ENCODE measurements at places on chromosomes 5 and 9.
A peak's percentile ranks its signal among the peaks of the same experiment; 100 is the strongest.

DNA sequence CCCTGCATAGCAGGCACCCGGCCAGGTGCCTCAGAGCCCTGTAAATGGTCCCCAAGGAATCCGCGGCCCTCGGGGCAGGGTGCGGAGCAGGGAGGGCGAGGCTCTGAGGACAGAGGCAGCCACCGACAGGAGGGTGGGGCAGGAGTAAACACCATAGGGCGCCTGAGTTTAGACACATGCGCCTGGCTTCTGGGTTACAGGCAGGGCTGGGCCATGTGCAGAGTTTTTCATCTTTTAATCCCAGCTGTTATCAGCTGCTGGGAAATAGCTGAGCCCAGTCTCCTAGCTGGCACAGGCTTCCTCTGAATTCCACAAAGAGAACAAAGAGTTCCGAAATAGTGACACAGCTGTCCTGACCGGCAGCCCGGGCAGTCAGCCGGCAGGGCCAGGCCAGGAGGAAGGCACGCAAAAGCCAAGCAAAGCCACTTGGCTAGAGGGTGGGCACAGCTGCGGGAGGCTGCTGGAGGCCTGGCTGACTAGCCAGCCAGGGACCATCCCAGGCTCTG, 98.9 kb upstream of the PHYKPL start:
- no peak for DNase-seq

- DNase-seq = no peak
Measured at GRCh38 chr9:75739884-75740611, 150.4 kb upstream of the PCSK5 start.

DNA sequence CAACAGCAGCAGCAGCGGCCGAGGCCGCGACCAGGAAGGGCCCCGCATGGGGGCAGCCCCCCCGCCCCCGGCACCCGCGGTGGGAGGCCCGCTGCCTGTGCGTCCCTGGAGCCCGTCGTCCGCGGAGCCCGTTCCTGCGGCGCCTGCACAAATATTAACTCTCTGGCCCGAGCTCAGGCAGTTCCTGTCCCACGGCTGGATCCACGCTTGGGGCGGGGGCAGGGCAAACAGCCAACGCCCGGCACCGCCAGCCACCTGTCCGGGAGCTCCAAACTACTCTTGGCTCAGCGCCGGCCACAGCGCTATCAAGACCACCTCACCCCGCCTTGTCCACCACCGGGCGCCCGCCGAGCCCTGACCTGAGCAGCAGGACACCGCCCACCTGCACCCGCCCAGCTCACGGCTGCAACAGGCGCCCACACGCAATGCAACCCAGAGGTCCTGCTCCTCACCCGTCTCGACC, at the start of gene LRRC26:
Gene LRRC26 (minus strand): TSS at position 156 of the 463 bp plus-strand sequence. CDS start 108 bp downstream, at position 48.
- no peak for DNase-seq

DNA sequence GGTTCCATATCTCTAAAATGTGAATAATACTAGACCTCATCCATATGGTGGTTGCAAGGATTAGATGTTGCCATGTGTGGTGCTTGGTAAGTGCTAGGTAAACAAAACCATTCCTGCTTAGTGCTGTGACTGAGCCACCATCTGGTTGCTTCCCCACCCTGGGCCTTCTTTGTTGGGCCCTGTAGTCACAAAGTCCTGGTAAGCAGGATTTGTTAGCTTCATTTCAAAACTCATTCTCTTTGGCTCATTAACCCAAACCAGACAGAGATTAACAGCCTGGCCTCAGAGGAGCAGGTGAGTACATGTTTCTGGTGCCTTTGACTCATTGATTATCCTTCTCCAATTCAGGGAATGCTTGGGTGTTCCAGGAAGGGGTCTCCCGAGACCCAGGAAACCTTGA, 240.2 kb downstream of the ARHGAP26 start:
- no peak for DNase-seq

GRCh38 chr9:129105857-129106694, 4.5 kb downstream of the CRAT start:
- DNase-seq = no peak

DNA sequence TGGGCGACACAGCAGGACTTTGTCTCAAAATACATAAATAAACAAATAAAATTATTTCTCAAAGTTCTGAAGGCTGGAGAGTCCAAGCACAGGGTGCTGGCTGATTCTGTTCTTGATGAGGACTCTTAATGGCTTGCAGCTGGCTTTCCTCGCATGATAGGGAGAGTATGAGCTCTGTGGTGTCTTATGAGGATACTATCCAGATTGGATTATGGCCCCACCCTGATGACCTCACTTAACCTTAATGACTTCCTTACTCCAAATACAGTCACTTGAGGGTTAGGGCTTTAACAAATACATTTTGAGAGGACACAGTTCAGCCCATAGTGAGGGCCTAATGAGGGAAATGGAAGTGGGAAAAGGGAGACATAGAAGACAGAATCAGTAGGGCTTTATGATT, 87.7 kb downstream of the FOCAD start:
- no peak for DNase-seq

DNA sequence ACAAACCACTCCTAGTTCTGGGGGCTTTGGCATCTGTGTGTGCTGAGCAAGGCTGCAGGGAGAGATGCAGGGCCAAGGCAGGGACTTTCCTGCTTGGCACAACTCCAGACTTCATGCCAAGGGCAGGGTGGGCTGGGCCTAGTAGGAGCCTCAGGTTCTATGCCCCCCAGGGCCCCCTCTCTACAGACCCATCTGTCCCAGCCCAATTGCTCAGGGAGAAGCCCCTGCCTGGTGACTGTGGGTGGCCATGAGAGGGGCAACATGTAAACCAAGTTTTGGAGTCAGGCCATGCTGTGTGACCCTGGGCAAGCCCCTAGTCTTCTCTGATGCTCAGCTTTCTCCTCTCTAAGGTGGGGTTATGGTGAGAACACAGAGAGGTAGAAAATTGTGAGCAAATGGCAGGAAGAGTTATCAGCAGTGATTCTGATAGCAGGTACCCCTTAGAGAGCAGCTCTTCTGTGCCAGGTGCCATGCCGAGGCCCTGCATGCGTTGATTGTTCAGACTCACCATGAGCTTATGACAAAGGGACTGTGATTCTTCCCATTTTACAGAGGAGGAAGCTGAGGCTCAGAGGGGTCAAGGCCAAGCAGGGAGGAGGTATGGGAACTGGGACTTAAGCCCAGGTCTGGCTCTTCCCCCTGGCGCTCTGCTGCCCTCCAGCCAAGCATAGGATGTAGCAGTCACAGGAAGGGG, 5.2 kb downstream of the OLFML2A start:
- no peak for DNase-seq

- peak; percentile 1 for DNase-seq
Measured at GRCh38 chr5:91382530-91383026, 539 bp downstream of the ARRDC3 start.

DNA sequence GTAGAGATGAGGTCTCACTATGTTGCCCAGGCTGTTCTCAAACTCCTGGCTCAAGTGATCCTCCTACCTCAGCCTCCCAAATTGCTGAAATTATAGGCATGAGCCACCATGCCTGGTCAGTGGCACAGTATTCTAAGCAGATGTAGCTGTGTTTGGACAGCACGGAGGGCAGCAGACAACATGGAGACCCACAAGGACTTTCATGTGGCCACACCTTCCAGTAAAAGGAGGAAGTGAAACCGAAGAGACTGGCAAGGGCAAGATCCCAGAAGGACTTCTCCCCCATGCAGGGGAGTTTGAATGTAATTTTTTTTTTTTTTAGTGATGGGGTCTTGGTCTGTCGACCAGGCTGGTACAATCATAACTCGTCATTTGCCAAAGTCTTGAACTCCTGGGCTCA, 172.2 kb downstream of the TRPM3 start:
- no peak for DNase-seq

- no peak for DNase-seq
Measured at GRCh38 chr9:124468061-124468740, 17.9 kb downstream of the ADGRD2 start.

- DNase-seq = no peak
Measured at GRCh38 chr9:69743930-69744329, 15.9 kb downstream of the PTAR1 start.

- no peak for DNase-seq
Measured at GRCh38 chr5:40171971-40172370, 507.7 kb upstream of the PTGER4 start.

GRCh38 chr5:41182666-41183065, 30.7 kb downstream of the C6 start:
- no peak for DNase-seq

DNA sequence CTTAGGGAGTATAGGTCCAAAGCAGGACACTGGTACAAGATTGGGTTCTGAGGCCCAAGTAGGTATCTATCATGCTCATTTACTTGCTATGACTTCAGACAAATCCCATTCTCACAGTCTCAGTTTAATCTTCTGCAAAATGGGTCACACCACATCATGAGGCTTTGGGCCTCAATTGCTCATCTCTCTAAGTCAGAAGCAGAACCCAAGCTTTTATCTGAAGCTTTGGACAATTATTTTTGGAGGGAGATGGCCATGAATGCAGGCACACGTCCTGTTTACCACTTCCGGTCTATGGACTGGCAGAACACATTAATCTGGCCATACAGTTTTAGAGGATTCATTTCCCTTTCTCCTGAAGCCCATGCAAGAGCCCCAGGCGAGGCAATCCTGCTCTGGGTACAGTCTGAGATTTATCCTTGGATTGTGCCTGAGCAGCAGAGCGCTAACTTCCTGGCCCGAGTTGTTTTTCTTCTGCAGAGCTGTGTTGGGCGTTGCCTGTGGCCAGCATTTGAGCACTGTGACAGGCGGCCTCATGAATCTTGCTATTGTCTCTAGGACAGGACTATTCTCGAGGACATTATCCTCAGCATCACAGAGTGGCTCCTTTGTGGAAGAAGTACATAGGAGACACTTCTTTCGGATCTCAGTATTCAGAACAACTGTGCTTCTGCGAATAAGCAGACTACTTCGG, 16.1 kb downstream of the SLC22A4 start:
- no peak for DNase-seq

GRCh38 chr5:57906671-57907070, 424.1 kb upstream of the ACTBL2 start:
- DNase-seq = no peak

- no peak for DNase-seq
Measured at GRCh38 chr5:141434006-141434405, 3.7 kb downstream of the PCDHGA12 start.

DNA sequence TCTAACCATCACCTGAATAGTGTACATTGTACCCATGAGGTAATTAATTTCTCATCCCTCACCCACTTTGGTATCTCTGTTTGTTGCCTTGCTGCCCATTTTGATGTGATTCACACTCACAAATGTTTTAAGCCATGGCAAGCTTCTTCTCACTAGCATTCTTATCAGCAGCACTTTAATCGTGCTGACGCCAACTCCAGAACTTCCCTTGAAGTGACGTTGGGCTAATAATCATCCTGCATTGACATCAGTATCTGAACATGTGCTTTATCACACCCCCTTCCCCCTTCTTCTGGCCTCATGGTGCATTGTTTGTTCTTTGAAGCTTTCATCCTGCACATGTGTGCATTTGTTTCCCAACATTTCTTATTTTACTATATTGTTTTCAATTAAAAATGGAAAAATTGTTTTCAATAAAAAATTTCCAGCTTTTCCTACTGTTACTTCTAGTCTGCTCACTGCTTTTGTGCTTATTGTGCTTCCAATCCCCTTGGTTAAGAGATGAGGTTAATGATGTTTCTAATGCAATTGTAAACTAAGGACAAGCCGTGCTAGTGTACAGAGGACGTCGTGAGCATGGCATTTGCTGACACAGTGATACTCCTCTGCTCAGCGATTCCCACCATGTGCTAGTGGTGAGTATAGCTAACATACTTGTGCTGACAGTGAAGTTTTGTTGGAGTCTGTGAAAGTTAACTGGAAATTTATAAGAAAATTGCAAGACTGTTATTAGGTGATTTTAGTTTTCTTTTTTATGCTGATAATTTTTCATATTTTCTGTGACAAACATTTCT, 238.5 kb downstream of the KDM4C start:
- DNase-seq = no peak

DNA sequence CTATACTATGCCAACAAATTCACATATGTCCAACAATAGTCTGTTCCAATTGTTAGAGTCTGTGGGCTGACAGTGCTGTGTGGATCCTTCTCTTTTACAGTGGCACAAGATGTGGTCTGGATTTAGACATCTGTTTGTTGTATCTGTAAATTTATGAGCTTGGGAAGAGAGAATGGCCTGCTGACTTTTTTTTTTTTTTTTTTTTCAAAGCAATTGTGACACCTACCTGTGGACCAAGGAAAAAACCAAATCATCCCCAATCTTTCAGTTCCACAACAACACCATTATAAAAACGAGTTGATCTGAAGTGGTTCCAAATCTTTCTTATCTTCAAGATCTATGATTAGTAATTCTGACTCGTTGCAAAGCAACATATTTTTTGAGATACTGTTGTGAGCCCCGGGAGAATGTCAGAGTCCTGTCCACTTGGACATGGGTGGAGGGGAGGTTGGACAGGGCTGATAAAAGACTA, 4.9 kb downstream of the IRX2 start:
- DNase-seq = no peak
